ENCODE measurements at places on chromosomes 4 and X.

DNA sequence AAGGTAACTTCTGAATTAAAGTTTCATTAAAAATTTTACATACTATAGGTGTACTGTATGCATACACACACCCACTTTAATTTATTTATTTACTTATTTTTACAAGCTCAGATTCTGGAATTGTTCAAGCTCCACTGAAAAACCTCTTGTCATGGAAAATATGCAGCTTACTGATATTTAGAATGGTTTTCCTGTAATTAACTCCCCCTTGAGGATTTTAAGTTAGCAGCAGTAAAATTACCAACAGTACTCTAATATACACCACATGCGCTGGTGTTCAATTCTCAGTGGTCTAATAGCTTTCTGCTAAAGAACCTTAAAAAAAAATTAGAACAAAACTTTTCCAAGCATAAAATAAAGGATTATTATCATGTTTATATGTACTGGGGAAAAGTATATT, 12.0 kb downstream of the MAB21L2 start:
- no peak for DNase-seq

- DNase-seq, result no peak
Observed at GRCh38 chr4:133969202-133969848, 232.3 kb downstream of the PABPC4L start.

GRCh38 chrX:57772637-57773036, 92.6 kb upstream of the NLRP2B start:
- DNase-seq, result no peak

DNA sequence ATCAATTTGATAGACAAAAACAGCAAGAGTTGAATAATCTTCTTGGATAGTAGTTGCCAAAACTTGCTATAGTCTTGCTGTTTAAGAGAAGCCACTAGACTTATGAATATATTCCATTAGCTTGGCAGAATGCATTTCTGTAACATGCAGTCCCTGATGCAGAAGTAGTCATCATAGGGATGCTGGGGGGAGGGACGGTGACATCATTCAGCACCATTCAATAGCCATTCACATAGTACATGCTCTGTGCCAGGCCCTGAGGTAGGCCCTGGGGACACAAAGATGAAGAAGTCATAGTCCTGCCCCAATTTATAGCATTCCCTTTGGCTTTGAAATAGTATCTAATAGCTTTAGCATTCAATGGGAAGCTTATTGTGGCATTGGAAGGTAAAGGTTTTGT, 185.5 kb upstream of the AFF2 start:
- no peak for DNase-seq

- DNase-seq, result no peak
Observed at GRCh38 chr4:123588631-123589241, 192.1 kb downstream of the SPRY1 start.

DNA sequence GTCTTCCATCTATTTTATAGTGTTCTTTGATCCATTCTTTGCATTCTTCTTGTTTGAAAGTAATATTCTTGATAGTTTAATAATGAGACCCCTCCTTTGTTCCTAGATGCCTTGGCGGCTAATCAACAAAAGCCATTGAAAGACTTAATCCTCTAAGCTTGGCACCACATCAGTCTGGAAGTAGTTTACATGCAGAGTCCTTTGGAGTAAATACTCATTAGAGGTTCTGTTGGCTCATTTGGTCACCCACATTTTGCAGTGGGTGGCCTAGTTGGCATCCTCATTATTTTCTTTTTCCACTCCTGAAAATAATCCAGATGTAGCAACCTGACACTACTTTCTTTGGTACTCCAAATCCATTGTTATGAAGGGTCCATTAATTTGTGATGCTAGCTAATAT, 64.5 kb downstream of the DKK2 start:
- no peak for DNase-seq

- DNase-seq, result no peak
Observed at GRCh38 chrX:136735601-136736000, 45.1 kb downstream of the ARHGEF6 start.

DNA sequence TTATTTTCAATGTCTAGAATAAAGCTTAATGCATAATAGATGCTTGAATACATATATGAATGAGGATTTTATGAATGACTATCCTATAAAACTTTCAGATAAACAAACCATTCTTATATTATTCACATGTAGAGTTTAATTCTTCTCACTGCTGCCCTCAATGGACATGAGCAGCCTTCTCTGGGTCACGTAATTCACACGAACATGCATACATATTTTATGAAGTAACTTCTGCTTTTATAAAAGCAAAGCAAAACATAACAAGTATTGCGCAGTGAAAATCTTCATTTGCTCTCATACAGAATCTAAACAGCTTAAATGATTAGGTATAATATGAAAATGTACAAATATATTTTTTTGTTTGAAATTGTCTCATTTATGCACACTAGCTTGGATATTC, 116.7 kb downstream of the TMA16 start:
- DNase-seq, result no peak

GRCh38 chr4:26015133-26015651, 101.2 kb downstream of the SMIM20 start:
- DNase-seq, result peak; percentile 85

DNA sequence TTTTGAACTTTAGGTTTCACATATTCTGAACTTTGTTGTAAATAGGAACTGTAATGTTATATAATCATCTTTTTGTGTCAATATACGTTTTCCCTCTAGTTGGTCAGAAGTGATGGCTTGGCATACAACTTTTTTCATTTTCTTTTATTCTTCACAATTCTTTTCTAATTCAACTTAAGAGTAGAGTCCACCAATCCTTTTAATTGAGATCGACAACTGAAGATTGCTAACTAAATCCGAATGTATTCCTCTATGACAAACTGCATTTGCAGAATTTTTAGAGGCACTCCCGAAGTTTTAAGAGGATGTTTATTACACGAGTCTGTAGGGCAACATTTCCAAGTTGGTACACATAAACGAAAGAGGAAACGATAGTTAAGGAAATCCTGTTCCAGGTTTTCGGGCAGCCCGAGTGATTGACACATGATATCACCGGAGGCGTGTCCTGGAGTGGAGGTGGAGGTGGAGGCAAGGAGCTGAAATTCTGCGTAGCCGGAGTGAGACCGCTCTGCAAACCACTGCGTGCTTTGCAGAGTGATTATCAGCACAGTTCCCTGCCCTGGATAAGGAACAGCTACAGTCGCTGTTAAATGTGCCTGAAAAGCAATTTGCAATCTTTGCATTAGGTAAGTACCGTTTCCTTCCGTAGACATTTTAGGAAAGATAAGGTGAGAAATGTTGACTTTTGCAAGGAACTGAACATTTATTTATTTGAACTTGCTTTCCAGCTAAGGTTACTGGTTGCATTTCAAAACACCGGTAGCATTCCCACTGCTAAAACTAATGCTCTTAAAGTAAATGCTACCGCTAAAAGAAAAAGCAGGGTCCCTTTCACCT, at the start of gene SPRY1:
SPRY1 (plus strand) TSS at position 489 of the 837 bp plus-strand sequence. CDS start 4,797 bp downstream, outside the sequence.
- peak; percentile 95 for DNase-seq

- peak; percentile 86 for DNase-seq
Observed at GRCh38 chr4:147731580-147732517, at the start of gene ARHGAP10. Gene ARHGAP10, plus strand, starts transcription at chr4:147732088. Its CDS starts 214 bp downstream, at chr4:147732302.

DNA sequence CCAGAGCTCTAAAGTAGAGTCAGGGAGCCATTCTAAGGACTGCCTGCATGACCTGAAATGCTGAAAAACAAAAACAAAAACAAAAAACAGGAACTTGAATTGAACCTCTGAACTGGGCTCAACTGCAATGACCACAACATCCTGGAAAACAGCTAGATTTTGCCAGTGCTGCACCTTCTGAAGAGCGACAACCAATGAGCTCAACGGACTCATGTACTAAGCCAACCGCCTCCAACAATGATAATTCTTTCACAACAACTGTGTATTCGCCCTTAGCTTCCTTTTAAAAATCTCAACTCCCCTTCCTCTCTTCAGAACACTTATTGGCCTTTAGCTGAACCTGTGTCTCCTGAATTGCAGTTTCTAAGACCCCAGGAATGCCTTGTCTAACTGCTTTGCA, 69.8 kb downstream of the HAUS3 start:
- DNase-seq, result no peak

DNA sequence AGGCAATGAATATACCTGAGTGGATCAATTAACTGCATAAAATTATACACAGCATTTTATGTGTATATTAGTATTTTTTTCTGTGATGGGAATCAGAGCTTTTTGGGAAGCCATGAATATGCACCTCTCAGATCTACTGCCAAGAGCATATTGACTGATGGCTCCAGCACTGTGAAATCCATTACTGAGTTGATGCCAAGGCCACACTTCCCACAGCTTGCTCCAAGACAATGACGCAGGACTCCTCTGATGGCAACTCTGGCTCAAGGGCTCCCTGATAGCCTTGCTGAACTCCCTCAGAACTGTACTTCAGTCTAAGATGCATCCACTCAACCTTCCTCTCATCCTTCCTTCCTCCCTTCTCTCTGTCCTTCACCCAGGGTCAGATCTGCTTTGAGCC, 82.7 kb downstream of the OTC start:
- DNase-seq, result no peak

DNA sequence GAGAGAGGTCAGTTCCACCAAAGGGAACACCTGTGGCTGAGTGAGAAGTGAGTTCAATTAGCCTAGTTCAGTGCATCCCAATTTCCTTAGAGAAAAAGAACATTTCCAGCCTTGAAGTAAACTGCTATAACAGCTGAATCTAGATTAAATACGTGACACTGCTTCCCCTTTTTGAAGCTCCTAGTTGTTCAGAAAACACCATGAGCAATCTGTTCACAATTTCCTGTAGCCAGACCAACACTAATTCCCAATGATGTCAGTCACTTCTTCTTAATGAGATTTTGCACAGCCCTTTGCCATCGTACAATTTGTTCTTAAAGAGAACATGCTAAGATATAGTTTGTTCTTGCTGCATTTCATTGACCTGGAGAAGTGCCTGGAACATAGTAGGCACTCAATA, 144.6 kb upstream of the EDNRA start:
- no peak for DNase-seq

DNA sequence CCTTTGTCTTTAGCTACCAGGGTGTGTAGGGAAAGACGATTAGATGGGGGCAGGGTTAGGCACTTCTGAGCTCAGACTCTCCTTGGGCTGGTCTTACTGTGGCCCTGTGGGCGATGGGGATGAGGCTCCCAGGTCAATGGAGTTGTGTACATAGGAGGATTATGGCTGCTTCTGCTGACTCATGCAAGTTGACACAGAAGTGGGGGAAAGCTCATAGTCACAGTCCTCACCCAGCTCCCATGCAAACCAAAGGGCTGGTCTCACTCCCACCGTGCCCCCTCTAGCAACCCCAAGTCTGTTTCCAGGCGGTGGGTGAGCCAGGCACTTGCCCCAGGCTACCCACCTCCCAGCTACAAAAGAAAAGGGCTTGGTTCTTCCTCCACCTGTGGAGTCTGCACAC, 24.4 kb upstream of the VSIG4 start:
- DNase-seq, result no peak

DNA sequence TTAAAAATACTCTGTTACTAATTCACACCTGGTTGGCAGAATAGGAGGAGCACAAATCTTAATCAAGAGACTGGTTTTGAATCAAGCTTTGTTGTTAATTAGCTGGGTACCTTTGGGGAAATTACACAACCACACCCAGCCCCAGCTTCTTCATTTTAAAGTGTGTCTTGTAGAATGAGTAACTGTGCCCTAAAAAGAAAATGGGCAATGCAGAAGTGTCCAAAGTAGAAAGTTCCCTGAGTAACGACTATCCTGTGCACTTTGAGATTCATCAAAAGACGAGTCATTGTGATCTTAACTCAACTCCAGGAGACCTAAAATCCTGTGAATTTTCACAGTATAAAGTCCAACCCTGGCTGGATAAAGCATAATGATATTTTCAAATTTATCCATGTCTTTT, 792.3 kb upstream of the HS3ST1 start:
- no peak for DNase-seq

- DNase-seq, result no peak
Observed at GRCh38 chr4:132015321-132015720, 1133.8 kb upstream of the PCDH10 start.

GRCh38 chr4:82969414-82969813, 41.2 kb downstream of the LIN54 start:
- no peak for DNase-seq

DNA sequence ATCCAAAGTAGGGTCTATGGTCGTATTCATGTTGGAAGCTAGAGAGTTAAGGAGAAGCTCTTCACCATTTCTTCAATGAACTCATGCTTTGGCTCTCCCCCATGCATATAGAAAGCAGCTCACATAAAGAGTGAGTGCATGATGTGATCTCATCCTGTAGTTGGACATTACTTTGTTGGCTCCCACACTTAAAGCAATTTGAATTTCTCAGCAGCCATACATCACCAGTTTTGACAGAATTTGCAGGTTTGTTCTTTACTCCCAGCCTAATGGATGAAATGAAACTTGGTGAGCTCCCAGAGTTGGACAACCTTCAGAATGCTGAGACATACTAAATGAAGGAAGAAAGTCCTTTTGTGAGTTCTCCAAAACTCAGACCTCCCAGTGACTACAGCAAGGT, 613.5 kb downstream of the IQCM start:
- no peak for DNase-seq

All from coronary artery (tissue), 2 donors.